ENCODE measurements at places on chromosomes 3 and 15.

- DNase-seq: no peak
Observed at GRCh38 chr15:83658430-83659416, 4.8 kb downstream of the ADAMTSL3 start.

DNA sequence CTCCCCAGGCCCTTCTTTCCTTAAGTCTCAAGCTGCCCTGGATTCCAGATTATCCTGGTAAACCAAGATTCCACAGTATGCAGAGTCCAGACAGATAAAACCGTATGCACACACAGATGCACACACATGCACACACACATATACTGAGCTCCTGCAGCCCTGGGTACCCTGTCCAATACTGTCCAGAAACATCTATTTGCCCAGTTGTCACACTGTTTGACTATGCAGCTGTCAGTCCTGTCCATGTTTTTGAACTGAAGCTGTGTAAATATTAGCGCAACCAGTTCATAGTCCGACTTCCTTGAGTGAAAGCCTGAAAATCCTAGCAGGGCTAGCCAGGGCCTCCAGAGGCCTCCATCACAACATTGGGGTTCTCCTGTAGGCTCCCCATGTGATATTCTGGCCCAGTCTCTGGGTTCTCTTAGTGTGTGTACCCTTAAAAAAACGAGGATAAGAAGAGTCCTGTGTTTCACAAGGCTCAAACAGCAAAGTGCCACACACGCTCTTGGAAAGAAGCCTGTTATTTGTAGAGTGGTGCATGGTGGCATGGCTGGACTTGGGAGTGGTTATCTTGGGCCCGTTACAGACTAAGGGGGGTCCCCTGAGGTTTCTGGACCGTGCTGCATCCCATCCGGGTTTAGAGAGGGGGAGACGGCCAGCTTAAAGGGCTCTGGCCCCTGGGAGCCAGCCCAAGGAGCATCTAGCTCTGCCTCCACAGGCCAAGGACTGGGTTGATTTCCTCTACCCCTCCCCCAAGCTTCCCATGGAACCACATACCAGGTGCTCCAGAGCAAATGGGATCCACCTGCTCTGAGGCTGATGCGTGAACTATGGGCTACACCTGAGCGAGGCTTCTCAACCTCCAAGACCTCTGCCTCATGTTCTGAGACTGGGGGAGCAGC is 108.3 kb downstream of the IQSEC1 start:
- no peak for DNase-seq

DNA sequence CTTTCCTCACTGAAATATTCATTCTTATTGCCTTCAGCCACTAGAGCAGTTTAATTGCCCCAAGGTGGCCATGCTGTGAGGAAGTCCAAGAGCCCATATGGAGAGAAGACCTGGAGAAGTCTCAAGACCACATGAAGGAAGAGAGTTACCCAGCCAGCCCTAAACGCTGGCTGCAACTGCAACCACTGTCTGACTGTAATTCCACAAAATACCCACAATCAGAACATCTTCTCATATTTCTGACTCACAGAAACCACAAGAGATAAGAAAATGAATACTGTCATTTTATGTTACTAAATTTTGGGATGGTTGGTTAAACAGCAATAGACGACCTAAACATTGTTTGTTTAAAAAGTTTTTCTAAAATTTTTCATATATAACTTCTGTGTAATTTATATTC is 14.7 kb upstream of the SST start:
- DNase-seq: no peak

DNA sequence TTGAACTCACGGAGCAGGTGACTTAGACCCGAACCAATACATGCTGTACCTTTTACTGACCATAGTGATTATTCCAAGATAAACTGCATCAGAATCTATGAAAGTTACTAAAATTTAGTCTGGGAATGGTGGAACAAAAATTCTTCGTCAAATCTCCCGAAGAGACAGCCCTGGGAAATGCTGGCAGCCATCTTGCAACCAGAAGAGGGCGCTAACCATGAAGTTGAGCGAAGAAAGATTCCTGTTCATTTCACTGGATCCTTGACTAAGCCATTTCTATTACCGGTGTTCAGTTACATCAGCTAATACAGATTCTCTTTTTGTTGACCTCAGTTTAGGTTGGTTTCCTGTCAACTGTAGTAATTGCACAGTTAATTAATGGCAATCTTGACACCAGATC is 199.6 kb downstream of the SLC9A9 start:
- DNase-seq: peak; percentile 65

DNA sequence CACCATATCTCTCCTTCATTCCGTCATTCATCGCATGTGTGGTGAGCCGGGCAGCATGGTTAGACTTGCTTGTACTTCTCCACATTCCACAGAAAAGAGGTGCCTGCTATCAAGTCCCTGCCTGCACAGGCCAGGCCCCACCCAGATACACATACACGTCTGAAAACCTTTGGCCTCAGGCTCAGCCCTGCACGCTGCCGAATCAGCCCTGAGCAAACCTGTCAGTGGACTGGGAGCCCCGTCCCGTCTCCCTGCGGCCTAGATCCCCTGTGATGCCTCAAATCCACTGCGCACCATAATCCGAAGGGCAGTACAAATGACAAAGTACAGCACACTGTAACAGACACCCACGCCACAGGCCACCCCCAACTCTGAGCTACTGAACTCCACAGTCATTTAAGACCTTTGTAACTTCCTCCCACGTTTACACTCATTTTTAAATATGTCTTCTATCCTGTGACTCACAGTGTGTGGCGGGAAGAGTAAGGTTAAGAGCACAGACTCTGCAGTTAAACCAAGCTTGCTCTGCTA is 67.1 kb downstream of the MB21D2 start:
- no peak for DNase-seq

DNA sequence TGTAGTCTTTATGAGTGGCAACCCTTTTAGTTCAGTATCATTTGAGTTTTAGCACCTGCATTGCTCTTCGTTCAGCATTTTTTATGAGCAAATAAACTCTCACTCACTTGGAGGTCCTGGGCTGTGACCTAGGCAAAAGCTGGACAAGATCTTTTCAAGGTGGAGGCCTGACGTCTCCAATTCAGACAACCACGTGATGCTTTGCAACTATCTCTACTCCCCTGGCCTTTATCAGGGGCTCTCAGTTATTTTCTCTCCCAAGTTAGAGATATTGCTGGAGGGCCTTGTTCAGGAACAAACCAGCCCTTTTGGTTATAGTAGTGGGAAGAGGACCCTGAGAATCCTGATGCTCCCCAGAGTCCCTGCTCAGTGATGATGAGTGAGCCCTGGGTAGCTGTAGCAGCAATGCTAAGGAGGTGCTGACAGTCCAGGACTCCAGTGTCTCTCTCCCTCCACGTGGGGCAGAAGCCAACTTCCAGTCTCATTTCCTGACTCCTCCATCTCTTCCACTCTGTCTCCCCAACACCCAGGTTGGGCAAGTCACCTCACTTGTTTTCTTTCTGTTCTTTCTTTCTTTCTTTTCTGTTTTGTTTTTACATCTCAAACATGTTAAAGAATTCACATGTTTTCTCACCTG is 30.4 kb downstream of the HAPLN3 start:
- DNase-seq: no peak

DNA sequence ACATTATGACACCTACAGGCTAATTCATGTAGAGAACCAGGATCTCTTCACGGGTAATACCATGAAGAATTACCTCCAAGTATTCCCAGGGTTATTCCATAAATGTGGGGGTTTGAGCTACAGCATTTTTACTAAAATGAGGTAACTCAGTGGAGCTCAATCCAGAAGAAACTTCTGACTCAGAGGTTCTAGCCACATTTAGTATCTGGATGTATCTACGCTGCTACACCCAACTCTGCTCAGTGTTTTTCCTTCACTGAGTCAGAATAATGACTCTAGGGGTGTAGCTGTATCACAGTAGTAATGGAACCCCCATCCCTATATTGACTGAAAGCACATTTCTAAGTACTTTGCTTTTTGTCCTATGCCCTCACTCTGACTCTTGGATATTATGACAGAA is 52.4 kb downstream of the COPS2 start:
- no peak for DNase-seq

Measured in Karpas-422 (cell line).